Omental fat pad (tissue), 4 donors: ENCODE measurements at places on chromosomes 3 and 15. TPM values are rescaled to one million over a fixed set of nuclear protein-coding genes. Genes with fewer than 3 reads are reported as not detected.

HIGD2B gene
- total RNA-seq, result not detected

GNB4 gene
- 41.2 TPM for total RNA-seq

DNA sequence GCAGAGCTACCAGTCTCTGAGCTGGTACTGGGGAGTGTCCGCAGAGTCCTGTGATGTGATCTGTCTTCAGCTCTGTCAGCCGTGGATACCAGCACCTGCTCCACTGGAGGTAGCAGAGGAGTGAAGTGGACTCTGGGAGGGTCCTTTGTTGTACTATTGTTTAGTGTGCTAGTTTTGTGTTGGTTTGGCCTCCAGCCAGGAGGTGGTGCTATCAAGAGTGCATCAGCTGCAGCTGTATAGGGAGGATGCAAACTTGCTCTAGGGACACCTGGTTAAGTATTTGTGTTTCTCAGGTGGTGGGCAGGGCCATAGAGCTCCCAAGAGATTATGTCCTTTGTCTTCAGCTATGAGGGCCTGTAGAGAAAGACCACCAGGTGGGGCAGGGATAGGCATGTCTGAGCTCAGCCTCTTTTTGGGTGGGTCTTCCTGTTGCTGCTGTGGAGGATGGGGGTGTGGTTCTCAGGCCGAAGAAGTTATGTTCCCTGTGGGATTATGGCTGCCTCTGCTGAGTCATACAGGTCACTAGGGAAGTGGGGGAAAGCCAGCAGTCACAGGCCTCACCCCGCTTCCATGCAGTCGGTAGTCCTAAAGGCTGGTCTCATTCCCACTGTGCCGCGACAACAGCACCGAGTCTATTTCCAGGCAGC is 443.2 kb upstream of the TBL1XR1 start:
- no peak for DNase-seq

KIF23 gene
- 1.7 TPM for total RNA-seq

FRMD5 gene
- 0.37 TPM for total RNA-seq

MAP6D1 gene
- not detected for total RNA-seq

- DNase-seq, result no peak
Observed at GRCh38 chr3:82329300-82329699, 567.9 kb upstream of the GBE1 start.

TMEM207 gene
- not detected for total RNA-seq

DGKG gene
- total RNA-seq, result 0.84 TPM

ATP13A5 gene
- total RNA-seq, result not detected

IQCF5 gene
- total RNA-seq, result not detected

- no peak for DNase-seq
Observed at GRCh38 chr3:179768080-179768479, 115.2 kb downstream of the USP13 start.
